ENCODE measurements at places on chromosomes 3 and 15. TPM values are rescaled to one million over a fixed set of nuclear protein-coding genes. Genes with fewer than 3 reads are reported as not detected.

Gene SUMF1
- 28.7 TPM for total RNA-seq

Gene CHRM5
- not detected for total RNA-seq

Gene SLC9A9
- 13.4 TPM for total RNA-seq

Gene CLDN18
- 0.39 TPM for total RNA-seq

Gene NANOGP8
- total RNA-seq, result 3.3 TPM

Gene ROBO2
- total RNA-seq, result 1.1 TPM

Gene ZWILCH
- 2.5 TPM for total RNA-seq

Gene APBA2
- total RNA-seq, result 8.3 TPM

Measured in esophagus muscularis mucosa (tissue), 4 donors.